Kidney capillary endothelial cell (primary cell): ENCODE measurements at places on chromosomes 16 and 17.

GRCh38 chr16:22075043-22075757 is 17.1 kb upstream of the VWA3A start:
- DNase-seq = peak; percentile 41

DNA sequence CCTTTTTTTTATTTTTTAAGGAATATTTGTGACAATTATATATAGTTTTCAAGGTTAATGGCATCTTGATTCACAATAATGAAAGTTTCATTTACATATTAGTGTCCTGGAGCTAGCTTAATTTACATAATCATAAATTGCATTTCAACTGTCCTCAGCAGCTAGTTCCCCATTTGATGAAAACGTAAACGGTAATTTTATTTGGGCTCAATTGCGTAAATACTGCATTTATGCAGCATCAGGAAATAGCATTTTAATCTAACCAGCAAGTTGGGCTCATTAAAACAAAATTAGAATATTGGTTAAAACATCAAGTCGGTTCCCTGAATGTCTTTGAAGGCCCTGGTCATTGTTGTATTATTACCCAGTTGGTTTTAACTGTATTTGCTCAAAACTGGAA is 136.8 kb upstream of the CDH5 start:
- DNase-seq = no peak

GRCh38 chr16:65235339-65236177 is 113.7 kb upstream of the CDH11 start:
- no peak for DNase-seq

GRCh38 chr16:81633147-81633619 is 145.9 kb upstream of the PLCG2 start:
- no peak for DNase-seq

GRCh38 chr17:50035945-50036344 is 20.0 kb upstream of the ITGA3 start:
- DNase-seq = no peak

DNA sequence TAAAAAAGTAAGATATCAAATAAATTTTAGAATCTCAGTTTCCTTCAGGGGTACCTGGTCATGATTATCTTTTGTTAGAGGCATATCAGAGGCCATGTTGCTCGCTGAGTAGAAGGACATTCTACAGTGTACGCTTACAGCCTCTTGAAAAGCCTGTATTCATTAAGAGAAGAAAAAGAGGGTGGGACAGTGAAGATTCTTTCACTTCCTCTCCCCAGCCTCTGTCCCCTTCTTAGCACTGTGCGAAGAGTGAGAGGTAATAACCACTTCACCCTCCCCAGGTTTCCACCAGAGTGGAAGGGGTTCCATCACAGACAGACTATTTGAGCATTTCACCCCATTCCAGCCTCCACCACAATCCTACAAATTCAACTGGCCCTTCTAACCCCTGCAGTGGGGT is 4.8 kb upstream of the LPO start:
- no peak for DNase-seq

GRCh38 chr16:4746991-4747574 is 12.7 kb downstream of the DNAAF8 start:
- no peak for DNase-seq

GRCh38 chr16:87877942-87878507 is 8.7 kb upstream of the SLC7A5 start:
- no peak for DNase-seq

DNA sequence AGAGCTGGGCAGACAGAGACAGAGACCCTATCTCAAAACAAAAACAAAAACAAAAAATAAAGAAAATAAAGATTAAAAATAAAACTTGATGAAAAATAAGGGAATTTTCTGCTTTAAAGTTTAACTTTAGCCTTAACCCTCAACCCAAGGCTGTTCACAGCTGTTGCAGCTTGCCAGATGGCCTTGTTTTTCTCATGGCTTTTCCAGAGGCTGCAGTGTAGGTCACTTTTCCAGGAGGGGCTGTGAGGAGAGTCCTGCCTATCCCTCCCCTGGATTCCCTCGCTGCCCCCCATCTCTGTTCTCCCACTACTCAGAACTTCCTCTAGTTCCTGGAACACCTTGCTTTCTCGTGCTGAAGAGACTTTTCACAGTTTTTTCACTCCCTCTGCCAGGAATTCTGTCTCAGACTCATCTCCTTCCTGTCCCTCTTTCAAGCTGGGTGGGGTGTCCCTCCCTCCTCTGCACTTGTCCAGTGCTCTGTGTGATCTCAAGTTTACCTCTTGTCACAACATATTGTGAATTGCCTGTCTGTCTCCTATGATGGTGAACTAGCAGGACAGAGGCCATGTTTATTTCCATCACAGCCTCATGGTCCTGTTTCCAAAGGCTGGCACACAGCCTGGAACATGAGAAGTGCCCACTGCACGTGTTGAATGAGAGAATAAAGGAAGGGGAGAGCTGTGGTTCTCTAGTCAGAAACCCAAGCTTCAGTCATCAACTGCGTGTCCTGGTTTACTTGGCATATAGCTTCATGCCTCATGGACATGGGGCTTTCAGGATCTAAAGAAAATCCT is 69.9 kb upstream of the MSI2 start:
- DNase-seq = no peak

DNA sequence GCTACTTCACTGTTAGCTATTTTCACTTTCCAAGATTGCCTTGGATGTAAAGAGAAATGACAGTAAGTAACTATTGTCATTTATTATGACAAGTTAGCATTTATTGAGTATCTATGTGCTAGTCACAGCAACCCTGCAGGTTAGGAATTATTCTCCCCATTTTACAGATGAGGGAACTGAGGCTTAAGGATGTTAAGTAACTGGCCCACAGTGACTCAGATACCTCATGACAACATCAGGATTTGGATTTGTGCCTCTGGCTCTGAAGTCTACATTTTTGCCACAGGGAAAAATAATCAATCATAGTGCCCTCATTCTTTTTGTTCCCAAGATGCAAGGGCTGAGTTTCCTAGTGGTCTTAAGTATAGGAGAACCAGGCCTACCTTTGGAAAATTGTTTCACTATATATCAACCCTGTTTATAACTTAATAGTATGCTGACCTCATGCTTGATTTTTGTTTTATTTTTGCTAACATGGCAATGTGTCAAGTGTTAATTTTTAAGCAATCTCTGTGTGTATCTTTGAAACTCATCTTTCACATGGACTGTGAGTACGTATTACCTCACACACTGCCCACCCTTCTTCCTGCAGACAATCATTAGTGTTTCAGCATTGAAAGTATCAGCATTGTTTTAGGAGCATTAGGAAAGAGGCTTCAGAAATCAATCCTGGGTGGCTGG is 105.0 kb downstream of the TANGO6 start:
- DNase-seq = no peak
